ENCODE measurements at places on chromosomes 13 and 19. TPM values are rescaled to one million over a fixed set of nuclear protein-coding genes. Genes with fewer than 3 reads are reported as not detected.

DNA sequence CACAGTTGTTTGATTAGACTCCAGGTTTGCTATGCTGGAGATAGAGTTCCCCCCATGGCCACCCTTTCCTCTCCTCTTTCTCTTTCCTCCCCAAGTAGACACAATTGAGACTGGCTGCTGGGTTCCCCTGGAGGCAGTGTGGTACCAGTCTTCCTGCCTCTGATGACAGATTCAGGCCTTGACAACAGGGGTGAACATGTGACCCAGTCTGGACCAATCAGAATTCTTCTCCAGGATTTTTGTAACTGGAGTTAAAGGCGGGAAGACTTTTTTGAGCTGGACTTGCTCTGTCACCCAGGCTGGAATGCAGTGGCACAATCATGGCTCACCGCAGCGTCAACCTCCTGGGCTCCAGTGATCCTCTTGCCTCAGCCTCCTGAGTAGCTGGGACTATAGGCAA, 48.7 kb downstream of the CCNE1 start:
- no peak for DNase-seq

GTF3A gene
- 99.8 TPM for total RNA-seq

GRCh38 chr19:33720691-33721682, 75.7 kb upstream of the KCTD15 start:
- peak; percentile 30 for DNase-seq

KCNN1 gene
- 0.25 TPM for total RNA-seq

NKPD1 gene
- 0.13 TPM for total RNA-seq

- DNase-seq = no peak
Observed at GRCh38 chr19:11538232-11539036, at the start of gene CNN1. Gene CNN1, plus strand, starts transcription at chr19:11538851. Its CDS starts 77 bp downstream, at chr19:11538928.

ZNF865 gene
- total RNA-seq = 0.39 TPM

POU2F2 gene
- total RNA-seq = 0.26 TPM

ZNF610 gene
- total RNA-seq = 1.7 TPM

All from dermis microvascular lymphatic vessel endothelial cell (primary cell).